ENCODE measurements at places on chromosomes 16 and 17.

GRCh38 chr16:84180519-84181140 lies 6.2 kb downstream of the TAF1C start:
- DNase-seq = no peak

- no peak for DNase-seq
Measured at GRCh38 chr16:47142486-47142820, 1.3 kb downstream of the NETO2 start.

DNA sequence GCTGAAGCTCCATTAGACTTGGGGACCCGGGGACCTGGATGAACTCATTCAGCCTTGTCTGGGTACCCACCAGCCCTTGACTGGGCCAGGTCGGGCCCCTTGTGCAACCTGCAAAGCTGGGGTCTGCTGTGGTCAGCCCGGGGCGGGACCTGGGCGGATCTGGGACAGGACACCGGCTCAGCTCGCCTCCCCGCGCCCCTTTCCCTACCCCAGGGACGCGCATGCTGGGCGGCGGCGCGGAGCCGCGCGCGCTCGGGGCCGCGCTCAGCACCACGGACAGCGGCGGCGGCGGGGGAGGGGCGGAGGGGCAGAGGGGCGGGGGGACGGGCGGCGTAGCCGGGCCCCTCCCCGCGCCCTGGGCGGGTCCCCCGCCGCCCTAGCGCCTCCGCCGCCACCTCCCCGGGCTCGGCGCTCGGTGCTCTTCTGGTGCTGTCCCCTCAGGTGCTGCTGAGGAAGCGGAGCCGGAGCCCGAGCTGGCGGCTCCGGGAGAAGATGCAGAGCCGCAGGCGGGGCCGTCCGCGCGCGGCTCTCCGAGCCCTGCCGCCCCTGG lies 7.4 kb downstream of the ACD start:
- no peak for DNase-seq

GRCh38 chr17:20784100-20784665 lies 204.7 kb downstream of the CDRT15L2 start:
- no peak for DNase-seq

DNA sequence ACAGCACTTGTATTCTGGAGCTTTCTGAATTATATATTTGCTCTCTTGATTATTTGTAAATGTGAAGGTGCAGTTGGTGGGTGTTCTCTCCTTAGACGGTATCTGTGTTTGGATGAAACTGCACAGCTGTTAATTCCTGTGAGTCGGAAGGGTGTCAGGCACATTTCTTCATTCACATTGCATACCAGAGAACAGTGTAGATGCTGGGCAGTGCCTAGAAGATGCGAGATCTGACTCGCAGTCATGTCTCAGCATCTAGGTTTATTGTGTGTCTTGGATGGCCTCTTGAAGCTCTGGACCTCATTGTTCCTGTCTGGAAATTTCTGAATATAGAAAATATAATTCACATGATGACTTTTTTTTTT lies 61.2 kb downstream of the CLEC16A start:
- peak; percentile 5 for DNase-seq

DNA sequence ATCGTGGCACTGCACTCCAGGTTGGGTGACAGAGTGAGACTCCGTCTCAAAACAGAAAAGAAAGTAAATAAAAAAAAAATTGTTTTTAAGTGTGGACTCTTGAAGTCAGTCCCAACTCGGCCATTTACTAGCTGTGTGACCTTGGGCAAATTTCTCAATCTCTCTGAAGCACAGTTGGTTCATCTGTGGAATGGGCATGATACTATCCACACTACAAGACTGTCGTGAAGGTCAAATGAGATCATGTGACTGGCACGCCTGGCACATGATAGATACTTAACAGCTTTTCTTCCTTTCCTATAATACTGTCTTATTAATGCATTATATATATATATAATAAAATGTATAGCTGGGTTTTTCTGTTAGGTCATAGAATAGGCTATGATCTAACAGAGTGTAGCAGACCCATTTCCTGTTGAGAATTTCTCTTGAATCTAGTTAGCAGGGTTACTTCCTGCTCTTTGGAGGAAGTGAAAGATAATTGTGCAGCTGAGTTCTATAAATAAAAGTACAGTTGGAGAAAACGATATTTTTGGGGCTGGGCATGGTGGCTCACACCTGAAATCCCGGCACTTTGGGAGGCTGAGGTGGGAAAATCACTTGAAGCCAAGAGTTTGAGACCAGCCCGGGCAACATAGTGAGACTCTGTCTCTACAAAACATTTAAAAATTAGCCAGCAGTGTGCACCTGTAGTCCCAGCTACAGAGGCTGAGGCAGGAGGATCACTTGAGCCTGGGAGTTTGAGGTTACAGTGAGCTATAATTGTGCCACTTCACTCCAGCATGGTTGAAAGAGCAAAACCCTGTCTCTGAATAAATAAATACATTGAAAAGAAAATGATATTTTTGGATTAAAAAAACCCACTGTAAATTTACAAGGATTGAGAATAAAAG lies 7.3 kb downstream of the MILR1 start:
- no peak for DNase-seq

GRCh38 chr17:34110315-34110714 lies 144.8 kb upstream of the CCL2 start:
- no peak for DNase-seq

GRCh38 chr17:33451221-33451620 lies 158.1 kb upstream of the ASIC2 start:
- DNase-seq = no peak

DNA sequence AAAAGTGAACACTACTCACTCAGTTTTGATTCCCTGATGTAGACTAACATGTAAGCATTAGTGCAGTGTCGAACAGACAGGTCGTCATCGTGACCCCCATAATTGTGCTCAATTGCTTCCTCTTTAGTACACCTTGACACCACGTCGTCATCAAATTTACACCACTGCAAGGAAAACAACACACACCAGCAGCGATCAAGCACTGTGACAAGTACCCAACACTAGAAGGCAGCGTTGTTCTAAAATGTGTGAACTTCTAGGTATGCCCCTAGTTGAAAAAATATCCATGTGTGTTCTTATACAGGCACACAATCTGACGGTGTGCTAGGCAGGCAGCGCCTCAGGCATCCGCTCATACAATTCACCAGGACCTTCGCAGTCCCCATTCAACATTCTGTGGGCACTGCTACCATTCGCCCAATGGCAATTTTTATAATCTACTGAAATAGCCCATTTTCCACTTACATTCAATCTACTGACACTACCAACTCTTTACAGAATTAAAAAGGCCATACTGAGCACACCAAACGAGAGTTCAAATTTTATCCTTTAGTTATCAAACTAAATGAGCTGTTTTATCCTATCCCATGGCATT lies 23.1 kb downstream of the LITAFD start:
- no peak for DNase-seq

GRCh38 chr16:1787322-1788094 lies 4.7 kb downstream of the NUBP2 start:
- no peak for DNase-seq
